Stimulated activated CD8-positive, alpha-beta memory T cell treated with anti-CD3 and anti-CD28 coated beads, Interleukin-15, amount 100 ng/mL, for 24 hours (primary cell): ENCODE measurements at places on chromosomes 6 and 20.

- no peak for DNase-seq
These were observed 10.9 kb downstream of the SLC32A1 start for GRCh38 chr20:38735172-38735571.

DNA sequence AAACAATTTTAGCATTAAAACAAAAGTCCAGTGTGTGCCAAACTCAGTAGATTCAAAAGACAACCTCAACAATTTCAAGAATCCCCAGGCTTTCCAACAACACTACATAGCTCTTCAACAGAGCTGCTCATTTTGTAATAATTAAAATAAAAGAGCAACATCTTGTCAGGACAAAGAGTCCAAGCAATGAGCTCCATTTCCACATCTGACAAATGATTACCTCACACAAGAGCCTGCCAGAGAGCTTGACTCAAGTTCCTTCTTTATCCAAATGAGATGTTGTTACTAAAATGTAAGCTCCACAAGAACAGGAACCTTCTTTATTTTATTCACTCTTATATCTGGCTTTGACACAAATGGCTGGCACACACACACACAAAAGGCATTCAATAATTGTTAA is 449.8 kb downstream of the HACE1 start:
- no peak for DNase-seq

DNA sequence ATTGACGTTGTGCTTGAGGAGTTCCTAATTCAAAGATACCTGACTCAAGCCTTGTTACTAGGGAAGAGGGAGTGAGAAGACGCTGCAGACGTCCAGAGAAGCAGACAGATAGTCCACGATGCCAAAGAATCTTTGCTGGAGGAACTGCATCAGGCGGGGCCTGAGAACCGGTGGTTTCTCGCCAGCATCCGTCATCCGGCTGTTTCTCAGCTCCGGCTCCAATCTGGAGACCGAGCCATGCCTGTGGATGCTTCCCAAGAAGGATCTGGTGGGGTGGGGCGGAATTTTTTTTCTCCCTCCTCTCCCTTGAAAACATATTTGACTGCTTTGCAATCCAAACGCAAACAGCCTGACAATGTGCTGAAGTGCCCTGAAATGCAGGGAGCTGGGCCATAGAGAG is 125.8 kb upstream of the SRSF6 start:
- DNase-seq, result no peak

- DNase-seq, result no peak
These were observed 74.0 kb upstream of the EYA2 start for GRCh38 chr20:46820682-46821081.

GRCh38 chr6:129280749-129281148 is 397.8 kb downstream of the LAMA2 start:
- DNase-seq, result no peak

DNA sequence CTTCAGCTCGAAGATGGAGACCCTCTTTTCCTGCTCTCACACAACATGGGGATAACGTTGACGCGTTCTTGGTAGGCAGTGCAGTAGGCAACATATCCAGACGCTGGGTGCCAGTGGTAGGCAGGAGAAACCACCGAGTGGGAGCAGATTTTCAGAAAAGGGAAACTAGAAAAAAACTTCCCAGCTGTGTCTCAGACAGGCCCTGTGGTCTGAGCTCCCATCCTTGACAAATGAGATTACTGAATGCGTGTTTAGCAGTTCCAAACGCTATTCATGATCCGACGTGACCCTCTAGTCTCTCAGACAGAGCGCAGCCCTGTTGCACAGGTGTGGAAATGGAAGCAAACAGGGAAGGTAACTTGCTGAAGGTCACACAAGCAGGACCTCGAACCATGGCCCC is 83.9 kb upstream of the DUSP22 start:
- no peak for DNase-seq

GRCh38 chr6:132768051-132768517 is 10.4 kb upstream of the VNN2 start:
- no peak for DNase-seq

GRCh38 chr20:17858450-17859001 is 110.1 kb downstream of the SNX5 start:
- no peak for DNase-seq

- DNase-seq, result no peak
These were observed 180.0 kb downstream of the TMEM242 start for GRCh38 chr6:157143171-157143889.

GRCh38 chr6:103750603-103751002 is 1109.1 kb downstream of the HACE1 start:
- DNase-seq, result no peak

- DNase-seq, result no peak
These were observed 118.3 kb upstream of the ECI2 start for GRCh38 chr6:4253604-4254231.

- no peak for DNase-seq
These were observed 60.5 kb downstream of the DST start for GRCh38 chr6:56582236-56582635.

DNA sequence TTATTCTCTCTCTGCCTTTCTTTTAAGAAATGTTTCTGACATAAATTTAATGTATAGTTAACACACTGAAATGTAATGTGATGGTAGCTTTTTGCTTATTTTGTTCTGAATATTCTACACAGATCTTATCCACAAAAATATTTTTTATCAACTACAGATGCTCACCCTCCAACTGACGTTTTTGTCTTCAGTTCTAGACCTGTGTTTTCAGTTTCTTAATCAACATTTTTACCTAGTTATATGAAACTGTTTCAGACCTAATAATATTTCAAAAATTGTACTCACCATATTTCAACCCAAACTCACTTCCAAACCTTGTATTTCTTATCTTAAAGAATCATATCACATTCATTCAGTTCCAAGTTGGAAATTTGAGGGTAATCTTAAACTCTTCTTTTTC is 452.8 kb downstream of the RFPL4B start:
- no peak for DNase-seq

- DNase-seq, result no peak
These were observed 9.3 kb downstream of the GFRA4 start for GRCh38 chr20:3653921-3654320.

GRCh38 chr6:138864343-138864890 is 68.5 kb downstream of the ECT2L start:
- DNase-seq, result no peak

- no peak for DNase-seq
These were observed 12.1 kb downstream of the SSR1 start for GRCh38 chr6:7300926-7301325.

- DNase-seq, result no peak
These were observed 98.0 kb downstream of the ERMARD start for GRCh38 chr6:169849396-169849795.

GRCh38 chr6:83221889-83222479 is 28.8 kb downstream of the RWDD2A start:
- DNase-seq, result no peak

- no peak for DNase-seq
These were observed 93.8 kb upstream of the CD93 start for GRCh38 chr20:23179766-23180403.

DNA sequence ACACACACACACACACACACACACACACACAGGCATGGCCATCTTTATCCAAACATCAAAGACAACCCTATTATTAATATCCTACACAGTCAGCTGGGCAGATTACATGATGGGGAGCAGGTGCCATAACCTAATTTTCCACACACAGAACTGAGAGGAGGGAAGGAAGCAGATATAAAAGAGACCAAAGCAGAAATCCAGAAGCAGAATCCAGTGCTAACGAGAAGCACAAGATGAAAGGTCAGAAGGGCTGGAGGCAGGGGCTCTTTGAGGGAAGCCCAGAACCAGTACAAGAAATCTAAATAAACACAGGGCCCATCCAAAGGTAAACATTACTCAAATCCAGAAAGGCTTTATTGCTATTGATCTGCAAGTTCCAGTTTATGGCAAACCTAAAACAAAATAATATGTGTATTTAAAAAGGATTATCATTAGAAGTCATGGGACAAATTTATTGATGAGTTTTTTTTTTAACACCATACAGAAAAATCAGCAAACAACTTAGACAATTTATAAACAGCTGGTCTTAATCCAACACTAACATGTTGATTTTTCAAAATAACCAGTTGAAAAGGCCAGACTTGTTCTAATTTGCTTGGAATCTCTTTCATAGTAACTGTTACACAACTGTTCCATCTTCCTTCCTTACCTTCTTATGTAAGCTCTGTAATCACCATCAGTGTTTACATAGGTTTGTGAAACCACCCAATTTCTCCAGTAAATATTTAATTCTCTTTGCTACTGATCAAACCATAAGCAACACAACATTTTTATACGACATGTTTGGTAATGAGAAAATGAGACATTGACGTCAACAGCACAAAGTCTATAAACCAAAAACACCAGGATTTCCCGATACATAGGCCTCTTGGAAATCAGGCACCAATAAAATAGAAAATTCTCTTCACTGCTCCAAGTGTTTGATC is 34.2 kb downstream of the SLC23A2 start:
- no peak for DNase-seq

- no peak for DNase-seq
These were observed 188.3 kb upstream of the AGPAT4 start for GRCh38 chr6:161462148-161462547.

DNA sequence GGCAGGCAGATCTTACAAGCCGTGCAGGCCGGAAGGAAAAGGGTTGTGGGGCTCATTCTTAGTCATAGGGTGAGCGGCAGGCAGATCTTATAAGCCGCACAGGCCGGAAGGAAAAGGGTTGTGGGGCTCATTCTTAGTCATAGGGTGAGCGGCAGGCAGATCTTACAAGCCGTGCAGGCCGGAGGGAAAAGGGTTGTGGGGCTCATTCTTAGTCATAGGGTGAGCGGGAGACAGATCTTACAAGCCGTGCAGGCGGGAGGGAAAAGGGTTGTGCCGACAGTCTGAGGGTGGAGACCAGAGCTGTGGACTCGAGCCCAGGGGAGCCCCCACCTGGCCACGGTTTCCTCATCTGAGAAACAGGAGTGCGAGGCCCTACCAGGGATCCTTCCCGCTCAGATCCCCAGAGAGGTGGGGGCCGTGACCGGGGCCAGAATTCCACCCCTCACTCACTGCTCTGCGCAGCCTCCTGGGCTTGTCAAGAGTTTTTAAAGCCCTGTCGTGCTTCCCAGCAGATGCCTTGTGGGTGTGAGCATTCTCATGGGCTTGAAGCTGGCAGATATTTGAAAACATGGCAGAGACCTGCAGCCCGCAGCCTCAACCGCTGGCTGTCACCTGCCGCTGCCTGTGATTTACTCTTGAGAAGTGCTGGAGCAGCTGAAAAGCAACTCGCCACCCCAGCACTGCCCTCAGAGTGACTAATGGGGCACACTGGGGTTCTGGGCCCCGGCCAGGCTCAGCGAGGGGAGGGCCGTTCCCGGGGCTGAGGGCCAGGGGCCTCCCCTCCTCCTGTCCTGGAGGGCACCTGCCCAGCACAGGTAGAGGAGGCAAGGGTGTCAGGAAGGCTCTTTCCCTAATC is 31.9 kb downstream of the NTSR1 start:
- DNase-seq, result no peak
